Stimulated activated CD4-positive, alpha-beta T cell treated with anti-CD3 and anti-CD28 coated beads, Interleukin-1b, Interleukin-23, amount 100 ng/mL, for 24 hours (primary cell): ENCODE measurements at places on chromosomes 11 and 22.

GRCh38 chr11:2362414-2362813 is 14.7 kb upstream of the CD81 start:
- no peak for DNase-seq

- no peak for DNase-seq
Observed at GRCh38 chr11:30487200-30487898, 98.8 kb downstream of the MPPED2 start.

DNA sequence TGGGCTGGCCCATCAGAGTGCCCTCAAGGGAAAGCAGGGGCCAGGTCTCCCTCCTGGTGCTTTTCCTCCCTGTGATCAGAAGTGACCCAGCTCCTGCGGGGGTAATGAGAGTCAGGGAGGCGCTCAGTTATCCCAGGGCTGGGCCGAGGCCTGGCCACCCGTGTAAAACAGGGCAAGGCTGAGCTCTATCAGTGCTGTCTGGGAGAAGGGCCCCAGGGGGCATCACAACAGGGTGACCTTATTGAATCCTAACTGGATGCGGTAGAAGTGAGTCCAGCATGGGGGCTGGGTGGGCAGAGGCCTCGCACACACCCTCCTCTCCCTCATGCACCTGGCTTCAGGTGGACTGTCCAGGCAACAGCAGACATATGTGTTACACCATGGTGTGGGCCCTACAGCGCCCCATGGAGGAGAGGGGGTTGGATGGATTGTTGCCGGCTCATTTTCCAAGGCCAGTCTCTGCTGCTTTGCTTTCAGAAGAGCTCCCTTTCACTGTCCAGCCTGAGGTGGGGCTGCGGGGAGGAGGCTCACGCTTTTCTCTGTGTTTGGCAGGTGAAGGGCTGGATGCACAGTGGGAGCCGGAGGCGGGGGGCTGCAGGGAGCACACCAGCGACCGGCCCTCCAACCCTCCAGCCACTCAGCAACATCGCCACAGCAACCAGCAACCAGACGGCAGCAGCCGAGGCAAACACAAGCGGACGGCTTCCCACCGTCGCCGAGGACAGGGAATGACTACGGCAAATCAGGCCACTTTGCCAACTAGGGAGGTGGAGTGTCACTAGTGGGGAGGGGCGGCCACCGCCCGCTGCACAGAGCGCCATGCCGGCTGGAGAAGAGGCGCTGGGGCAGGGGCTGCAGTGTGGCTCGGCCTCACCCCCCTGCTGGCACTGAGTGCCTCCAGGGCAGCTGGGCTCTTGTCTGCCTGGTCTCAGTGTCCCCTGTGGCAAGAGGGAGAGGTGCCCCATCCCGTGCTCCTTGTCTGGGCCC is 24.7 kb downstream of the GNAZ start:
- no peak for DNase-seq

DNA sequence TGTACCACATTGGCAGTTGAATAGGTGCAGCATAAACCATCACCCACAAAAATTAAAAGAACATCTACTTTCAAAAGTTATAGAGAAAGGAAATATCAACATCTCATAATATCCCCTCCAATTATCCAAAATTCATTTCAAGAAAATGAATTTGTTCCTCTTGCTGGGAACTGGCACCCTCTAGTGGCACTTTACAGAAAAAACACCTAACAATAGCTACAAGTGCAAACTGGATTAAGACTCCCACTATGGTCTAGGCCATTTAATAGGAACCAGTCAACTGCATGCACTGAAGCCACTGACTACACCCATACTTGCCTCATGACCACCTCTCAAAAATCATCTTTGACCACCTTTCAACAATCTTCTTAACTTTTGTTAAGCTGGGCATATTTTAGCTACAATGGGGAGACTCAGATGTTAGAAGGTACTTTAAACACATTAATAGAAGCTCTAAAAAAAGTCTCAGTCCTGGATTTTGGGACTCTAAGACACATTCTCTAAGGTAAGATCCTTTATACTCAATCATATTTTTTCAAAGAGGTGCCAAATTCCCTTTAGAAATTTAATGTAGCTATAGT is 17.3 kb downstream of the TRAF6 start:
- no peak for DNase-seq

- DNase-seq, result no peak
Observed at GRCh38 chr22:32761251-32761903, 40.1 kb upstream of the TIMP3 start.

DNA sequence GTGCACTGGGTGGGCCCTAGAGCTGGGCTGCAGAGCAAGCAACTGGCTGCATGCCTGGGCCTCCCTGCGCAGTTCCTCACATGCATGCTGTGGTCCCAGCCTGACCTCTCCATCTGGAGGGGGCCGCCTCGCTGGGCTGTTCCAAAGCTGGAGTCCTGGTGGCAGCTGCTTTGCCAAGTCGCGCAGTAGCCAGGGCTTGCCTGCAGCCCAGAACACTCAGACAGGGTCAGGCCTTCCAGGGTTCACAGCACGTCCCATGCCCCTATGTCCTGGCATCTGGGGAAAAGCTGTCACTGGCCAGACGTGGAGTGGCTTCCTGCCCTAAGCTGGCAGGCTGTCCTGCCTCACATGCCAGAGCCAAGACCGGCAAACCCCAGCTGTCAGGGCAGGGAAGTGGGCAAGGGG is 16.5 kb upstream of the CDC42EP2 start:
- no peak for DNase-seq

GRCh38 chr11:119614222-119615002 is 114.6 kb downstream of the NECTIN1 start:
- no peak for DNase-seq
